Thymus (tissue), 14 donors: ENCODE measurements at places on chromosomes 13 and 19. TPM values are rescaled to one million over a fixed set of nuclear protein-coding genes. Genes with fewer than 3 reads are reported as not detected.

Gene SHISA7
- 0.11 TPM for polyA plus RNA-seq

Gene PLPPR3
- polyA plus RNA-seq, result 0.16 TPM

DNA sequence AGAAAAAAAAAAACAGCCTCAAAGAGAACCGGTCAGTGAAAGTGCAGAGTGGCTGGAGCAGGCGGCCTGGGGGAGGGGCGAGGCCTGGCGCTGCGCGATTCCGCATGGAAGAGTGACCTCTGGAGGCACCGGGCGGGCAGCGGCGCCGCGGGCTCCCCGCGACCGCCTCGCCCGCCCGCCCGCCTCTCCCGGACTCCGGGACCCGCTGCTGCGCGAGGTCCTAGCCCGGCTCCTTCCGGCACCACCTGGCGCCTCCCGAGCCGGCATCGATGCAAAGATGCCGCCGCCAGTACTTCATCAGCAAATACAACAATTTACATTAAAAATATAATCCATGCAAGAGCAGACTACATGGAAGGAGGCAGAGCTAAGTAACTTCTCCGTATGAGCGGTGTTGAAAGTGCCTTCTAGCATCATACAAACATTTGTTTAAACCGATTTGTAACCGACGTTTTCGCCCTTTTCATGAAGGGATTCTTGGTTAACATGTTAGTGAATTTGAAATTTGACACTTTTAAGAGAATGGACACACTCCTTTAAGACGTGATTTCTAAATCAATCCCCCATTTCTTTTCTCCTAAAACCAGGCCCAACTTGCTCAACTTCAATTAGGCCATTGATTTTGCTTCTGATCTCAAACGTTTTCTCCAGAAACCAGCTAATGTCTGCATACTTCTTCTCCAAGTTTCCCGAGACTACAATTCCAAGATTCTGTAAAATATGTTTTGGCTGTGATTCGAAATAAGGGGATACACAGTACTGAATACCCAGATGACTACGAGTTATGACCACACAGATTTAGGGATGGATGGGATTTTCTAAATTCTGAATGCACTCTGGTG lies 2.1 kb downstream of the EFNB2 start:
- peak; percentile 28 for DNase-seq

DNA sequence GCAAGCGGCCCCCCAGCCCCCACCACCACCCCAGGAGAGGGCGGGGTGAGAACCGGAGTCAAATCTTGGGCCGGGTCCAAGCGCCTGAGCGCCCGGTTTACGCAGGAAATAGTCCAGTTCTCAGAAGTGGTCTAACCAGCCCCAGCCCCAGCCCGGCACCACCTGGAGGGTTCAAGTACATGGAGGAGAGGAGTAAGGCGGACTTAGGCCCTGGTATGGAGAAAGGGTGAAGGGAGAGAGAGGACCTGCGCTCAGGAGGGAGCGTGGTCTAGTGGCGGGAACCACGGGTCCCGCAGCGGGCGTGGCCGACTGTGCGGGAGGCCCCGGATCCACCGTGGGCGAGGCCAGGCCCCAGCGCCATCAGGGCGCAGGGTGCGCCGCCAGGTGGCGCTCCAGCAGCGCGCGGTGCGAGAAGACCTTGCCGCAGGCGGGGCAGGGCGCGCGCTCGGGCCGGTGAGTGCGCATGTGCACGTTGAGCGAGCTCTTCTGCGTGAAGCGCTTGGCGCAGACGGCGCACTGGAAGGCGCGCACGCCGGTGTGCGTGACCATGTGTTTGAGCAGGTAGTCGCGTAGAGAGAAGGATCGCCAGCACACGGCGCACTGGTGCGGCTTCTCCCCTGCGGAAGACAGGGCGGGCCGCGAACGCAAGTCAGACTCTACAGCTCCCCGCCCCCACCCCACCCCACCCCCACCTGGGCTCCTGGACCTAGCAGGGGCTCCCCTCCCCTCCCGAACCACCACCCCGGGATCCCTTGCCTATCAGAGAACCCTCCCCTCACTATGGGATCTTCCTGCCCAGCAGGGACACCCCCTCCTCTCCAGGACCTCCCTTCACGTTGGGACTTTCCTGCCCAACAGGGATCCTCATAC lies 2.1 kb upstream of the SLC27A5 start:
- peak; percentile 98 for DNase-seq

DNA sequence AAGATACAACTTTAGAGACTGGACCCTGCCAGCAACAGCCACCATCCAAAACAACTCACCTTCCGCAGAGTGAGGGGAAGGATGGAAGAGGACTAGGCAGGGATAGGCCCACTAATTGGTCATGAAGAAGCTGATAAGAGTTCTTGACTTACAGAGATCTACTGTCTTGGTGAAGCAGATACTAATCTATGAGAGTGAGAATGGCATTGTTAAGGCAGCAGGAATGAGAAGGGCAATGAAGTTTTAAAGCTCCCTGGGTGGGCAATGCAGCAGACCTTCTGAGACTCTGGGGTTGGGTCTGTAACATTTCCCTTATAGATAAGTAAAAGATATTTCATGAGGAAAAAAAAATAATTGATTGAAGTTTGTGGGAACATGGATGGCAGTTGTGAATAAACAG lies 63.7 kb downstream of the KLF12 start:
- no peak for DNase-seq

DNA sequence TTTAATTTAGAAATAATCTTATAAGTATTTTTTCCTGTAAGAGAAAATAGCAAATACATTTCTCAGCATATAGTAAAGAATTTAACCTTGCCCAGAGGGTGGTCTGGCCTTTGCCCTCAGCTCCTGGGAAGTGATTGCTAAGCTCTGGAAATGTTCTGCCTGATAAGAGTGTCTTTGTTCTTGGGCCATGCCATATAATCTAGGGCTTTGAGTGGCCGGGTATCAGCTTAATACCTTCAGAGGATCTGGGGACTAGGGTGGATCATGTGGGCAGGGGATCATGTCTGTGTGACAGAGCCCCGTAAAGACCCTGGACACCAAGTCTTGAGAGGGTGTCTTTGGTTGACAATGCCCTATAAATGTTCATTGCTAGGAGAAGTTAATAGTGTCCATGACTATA lies 1032.4 kb upstream of the MIR17HG start:
- DNase-seq, result no peak

DNA sequence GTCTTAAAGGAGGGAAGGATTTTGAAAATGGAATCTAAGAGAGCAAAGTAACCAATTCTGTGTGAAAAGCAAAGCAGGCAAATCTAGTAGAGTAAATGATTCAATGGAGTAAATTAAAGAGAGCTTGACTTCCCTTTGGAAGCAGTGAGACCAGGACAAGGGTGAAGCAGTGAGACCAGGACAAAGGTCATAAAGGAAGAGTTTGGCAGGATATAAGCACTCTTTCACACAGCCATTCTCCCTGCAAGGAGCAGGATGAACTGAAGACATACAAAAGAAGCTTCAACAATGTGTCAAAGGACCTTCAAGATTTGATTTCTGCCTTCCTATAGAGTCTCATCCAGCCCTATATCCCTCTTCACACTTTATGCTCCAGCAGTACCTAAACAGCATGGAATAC lies 123.8 kb downstream of the ENOX1 start:
- no peak for DNase-seq

GRCh38 chr19:51726049-51726448 lies 2.3 kb upstream of the HAS1 start:
- DNase-seq, result no peak

- DNase-seq, result no peak
These were observed 72.0 kb downstream of the SPATA13 start for GRCh38 chr13:24232474-24232873.
